Activated naive CD8-positive, alpha-beta T cell treated with anti-CD3 and anti-CD28 coated beads for 36 hours (primary cell): ENCODE measurements at places on chromosomes 11 and 22. TPM values are rescaled to one million over a fixed set of nuclear protein-coding genes. Genes with fewer than 3 reads are reported as not detected.

Gene KCNC1
- total RNA-seq = not detected

Gene MALAT1
- total RNA-seq = 2,829 TPM

Gene CCDC34
- total RNA-seq = 27.9 TPM

Gene OR52I2
- not detected for total RNA-seq
